ENCODE measurements at places on chromosomes 7 and 10. TPM values are rescaled to one million over a fixed set of nuclear protein-coding genes. Genes with fewer than 3 reads are reported as not detected.
A peak's percentile ranks its signal among the peaks of the same experiment; 100 is the strongest.

DNA sequence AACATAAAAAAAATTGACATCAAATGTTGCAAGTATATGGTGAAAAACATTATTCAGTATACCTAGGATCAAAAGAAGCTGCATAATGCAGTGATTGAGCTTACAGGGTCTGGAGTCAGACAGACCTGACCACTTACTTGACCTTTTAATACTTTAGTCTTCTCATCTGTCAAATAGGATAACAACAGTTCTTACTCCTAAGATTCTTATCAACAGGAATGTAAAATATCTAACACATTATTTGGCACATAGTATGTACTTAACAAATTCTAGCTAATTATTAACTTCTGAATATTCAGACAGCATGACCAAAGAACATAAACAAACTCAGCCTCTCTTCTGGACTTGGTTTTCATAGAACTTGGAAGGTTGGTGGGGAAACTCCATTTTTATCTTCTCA is 45.6 kb upstream of the PIP4K2A start:
- no peak for ATAC-seq

- ATAC-seq = peak; percentile 71
Observed at GRCh38 chr10:7601023-7601656, 65.6 kb downstream of the ITIH5 start.

DNA sequence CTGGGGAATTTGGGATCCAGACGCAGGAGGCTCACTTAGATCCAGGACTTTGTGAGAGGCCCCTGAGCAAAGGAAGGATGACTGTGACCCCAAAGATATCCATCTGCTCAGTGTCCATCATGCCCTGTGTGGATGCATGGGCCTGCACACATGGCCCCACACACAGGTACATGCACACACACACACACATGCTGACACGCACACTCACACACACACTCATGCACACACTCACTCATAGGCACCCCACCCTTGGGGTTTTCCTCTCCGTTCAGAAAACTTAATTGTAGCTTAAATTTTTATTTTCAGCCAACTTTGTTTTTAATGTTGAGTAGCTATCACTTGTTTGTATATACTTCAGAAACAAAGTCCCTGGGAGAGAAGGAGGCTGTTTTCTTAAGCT is 93.6 kb upstream of the PPIF start:
- no peak for ATAC-seq

GRCh38 chr10:44725404-44725803 is 185.7 kb upstream of the TMEM72 start:
- ATAC-seq = no peak

DNA sequence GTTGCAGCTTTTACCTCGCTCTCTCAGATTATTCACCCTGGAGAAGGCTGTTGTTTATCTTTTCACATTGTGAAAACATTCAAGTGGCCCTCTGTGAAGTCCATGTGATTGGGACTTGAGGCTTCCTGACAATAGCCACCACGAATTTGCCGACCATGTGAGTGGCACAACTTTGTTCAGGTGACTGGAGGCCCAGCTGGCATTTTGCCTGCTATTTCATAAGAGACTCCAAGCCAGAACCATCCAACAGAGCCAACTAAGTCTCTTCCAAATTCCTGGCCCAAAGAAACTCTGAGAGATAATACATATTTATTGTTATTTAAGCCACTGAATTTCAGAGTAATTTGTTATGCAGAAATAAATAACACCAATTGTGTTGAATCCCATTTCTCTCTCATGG is 38.2 kb upstream of the CCSER2 start:
- ATAC-seq = no peak

DNA sequence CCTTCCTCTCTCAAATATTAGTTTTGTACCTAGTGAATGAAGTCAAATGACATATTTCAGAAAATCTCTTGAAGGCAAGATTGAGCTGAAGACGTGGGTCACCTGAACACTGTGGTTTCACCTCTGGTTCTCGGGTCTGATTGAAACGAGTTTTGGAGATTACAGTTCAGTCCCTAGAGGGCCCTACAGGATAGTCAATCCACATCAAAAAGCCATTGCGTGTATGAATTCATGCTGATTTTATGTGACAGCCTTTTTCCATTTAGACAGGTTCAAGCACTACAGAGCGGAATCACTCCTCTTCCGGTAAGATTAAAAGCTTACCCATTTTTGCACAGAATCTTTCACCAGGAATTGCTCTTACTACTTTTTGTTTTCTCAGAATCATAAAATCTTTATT is 62.2 kb downstream of the VIM start:
- ATAC-seq = no peak

DNA sequence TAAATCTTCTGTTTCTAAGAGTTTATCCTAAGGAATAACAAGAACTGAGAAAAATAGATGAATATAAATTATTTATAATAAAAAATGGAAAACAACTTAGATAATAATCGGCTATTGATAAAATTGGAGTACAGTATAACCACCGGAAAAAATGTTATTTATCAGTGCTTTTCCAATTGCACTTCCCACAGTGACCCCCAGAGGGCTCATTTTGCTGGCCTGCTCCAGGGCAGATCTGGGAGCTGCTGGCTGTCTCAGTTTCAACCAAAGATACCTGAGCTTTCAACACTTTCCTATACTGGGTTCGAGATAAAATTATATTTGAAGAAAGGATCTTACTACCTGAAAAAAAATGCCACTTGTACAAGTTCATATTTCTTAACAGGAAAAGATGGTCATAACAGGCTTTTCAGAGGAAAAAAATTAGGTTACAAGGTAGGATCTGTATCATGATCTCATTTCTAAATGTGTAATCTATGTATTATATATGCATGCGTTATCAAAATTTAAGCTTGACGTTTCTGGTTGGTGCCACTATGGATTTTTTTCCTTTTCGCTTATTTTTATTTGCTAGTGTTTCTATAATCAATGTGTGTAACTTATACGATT is 165.7 kb downstream of the NPSR1 start:
- ATAC-seq = no peak

DNA sequence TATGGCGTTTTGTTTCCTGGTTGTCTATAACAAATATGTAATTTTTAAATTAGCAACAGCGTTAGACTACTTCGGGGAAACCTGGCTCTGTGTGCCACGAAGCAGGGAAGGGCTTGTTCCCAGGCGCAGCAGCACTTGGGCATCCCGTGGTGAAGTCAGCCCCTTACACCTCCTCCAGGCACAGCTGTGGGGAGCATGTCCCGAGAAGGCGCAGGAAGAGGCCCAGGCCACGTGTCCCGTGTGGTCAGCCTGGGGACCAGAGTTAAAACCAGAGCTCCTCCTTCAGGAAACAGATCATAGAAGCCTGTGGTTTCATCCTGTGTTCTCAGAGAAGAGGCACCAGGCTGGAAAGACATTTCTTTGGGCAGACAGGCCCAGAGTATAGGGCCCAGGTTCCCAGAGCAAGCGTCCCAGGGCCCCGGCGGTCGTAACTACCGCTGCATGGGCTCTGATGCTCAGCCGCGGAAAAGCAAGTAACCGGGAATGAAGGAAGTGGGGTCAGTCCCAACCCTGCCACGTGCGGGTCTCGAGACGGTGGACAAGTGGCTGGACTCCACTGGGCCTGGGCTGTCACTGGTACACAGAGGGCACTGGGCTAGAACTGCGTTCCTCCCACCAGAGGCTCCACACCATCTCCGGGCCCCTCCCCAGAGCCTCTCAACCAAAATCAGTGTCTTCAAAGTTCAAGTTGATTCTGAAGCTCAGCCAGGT is 7.1 kb downstream of the NUDT1 start:
- peak; percentile 57 for ATAC-seq

- peak; percentile 53 for ATAC-seq
Observed at GRCh38 chr10:4541292-4541691, 284.7 kb upstream of the AKR1E2 start.

DNA sequence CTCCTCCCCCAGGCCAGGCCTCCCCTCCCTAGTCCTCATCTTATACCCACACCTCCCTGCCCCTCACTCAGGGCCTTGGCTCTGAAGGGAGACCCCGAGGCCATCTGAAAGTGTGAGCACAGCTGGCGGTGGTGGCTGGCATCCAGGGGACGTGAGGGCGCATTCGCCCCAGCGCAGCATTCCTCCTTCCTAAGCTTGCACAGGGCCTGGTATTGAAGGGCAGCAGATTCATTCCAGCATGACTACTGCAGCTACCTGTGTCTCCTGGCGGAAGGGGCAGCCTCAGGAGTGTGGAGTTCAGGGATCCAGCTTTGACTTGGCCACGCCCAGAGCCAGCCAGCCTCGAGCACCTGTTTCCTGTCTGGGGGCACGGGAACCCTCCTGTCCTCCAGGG is 72.6 kb downstream of the PARP12 start:
- ATAC-seq = no peak

GRCh38 chr10:132202070-132202970 is 15.6 kb downstream of the DPYSL4 start:
- no peak for ATAC-seq

- ATAC-seq = no peak
Observed at GRCh38 chr10:121101561-121101960, 250.4 kb downstream of the WDR11 start.

DNA sequence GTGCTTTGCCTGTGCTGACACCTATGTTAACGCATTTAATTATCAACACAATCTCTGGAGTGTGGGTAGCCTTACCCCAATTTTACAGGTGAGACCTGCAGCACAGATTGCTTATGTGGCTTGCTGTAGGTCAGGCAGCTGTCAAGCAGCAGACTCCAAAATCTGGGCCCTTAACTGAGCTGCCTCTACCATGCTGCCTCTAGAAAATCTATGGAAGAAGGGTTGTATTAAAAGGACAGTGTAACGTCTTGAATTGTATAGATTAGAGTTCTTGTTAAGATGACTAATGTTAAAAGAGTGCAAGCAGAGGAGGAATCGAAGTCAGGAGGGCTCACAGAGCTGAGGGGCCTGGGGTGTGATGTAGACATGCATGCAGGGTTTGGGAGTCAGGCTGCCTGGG is 1.2 kb upstream of the PON3 start:
- no peak for ATAC-seq

GRCh38 chr7:5500056-5500776 is 76.6 kb upstream of the TNRC18 start:
- no peak for ATAC-seq

- ATAC-seq = no peak
Observed at GRCh38 chr7:15113752-15114151, 211.2 kb upstream of the DGKB start.

GRCh38 chr7:156816943-156817572 is 75.9 kb downstream of the LMBR1 start:
- ATAC-seq = no peak

Gene CALHM3
- not detected for total RNA-seq

Gene CRYGN
- total RNA-seq = 4.4 TPM

Gene VWDE
- total RNA-seq = not detected

Gene LIPK
- not detected for total RNA-seq

Gene HSPA14
- 10.9 TPM for total RNA-seq

Gene PLXNA4
- 9.2 TPM for total RNA-seq

Gene NCF1
- total RNA-seq = 2.8 TPM

Gene METTL2B
- total RNA-seq = 20.4 TPM

Gene GSTO1
- total RNA-seq = 124 TPM

Gene SYCE1
- 0.39 TPM for total RNA-seq

Gene ANKRD2
- 0.54 TPM for total RNA-seq

Data from gastroesophageal sphincter (tissue), 4 donors.